ENCODE measurements at places on chromosomes 6 and 20.

- DNase-seq: no peak
Measured at GRCh38 chr20:32537657-32538525, 47.2 kb downstream of the NOL4L start.

- DNase-seq: no peak
Measured at GRCh38 chr6:96700915-96701314, 136.4 kb downstream of the GPR63 start.

DNA sequence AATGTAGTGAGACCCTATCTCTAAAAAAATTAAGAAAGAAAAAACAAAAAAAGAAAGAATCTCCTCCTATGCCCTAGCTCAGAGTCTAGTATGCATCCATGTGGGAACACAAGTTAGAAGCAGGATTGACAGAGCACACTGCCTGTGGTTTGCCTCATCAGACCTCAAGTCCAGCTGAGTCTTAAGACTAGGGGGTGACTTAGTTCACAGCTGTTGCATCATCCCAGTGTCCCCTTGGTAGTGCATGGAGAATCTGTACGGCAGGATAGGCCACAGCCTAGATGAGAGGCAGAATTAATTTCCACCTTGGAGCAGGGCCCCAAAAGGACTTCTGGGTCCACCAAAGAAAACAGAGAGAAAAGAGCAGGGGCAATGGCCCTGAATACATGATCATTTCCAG lies 13.7 kb downstream of the PNPLA1 start:
- no peak for DNase-seq

DNA sequence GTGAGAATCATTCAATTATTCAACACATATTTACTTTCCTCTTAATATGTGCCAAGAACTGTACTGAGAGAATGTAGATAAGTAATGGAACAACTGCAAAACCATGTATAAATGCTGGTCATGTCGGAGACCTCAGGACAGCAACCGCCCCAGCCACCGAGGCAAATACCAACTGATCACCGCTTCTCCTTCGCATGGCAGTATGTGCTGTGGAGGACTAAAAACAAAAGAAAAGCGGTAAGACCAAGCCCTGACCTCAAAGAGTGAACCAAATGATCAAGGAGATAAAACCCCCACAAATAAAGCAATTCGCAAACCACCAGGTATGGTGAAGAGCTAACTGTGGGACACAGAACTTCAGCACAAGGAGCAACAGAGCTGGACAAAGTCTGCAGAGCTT lies 104.3 kb downstream of the TRERF1 start:
- no peak for DNase-seq

GRCh38 chr6:25014791-25015560 lies 79.2 kb upstream of the RIPOR2 start:
- DNase-seq: no peak

GRCh38 chr20:38267296-38267695 lies 6.8 kb upstream of the KIAA1755 start:
- no peak for DNase-seq

GRCh38 chr6:109290143-109290931 lies 91.9 kb downstream of the CD164 start:
- no peak for DNase-seq

DNA sequence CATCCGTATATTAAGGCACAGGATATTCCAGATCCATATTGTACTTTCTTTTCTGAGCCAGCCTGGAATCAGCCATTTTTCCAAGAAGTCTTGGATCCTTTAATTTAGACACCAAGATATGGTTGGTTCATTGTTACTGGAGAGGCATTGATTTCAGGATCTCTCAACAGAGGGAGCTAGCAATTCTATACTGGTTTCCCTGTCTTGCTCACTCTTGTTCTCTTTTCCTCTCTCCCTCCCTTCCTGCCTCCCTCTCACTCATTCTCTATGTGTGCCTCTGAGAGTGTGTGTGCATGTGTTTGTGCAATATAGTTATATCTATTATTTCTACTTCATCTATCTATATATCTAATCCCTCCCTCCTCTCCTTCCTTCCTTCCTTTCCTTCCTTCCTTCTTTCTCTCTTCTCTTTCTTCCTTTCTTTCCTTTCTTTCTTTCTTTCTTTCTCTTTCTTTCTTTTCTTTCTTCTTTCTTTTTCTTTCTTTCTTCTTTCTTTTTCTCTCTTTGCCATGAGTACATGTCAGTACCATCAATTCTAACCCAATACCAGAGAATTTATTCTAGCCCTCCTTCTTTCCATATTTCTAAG lies 299.1 kb downstream of the EPHA7 start:
- no peak for DNase-seq

- DNase-seq: no peak
Measured at GRCh38 chr6:110053395-110054240, 75.5 kb downstream of the GPR6 start.

DNA sequence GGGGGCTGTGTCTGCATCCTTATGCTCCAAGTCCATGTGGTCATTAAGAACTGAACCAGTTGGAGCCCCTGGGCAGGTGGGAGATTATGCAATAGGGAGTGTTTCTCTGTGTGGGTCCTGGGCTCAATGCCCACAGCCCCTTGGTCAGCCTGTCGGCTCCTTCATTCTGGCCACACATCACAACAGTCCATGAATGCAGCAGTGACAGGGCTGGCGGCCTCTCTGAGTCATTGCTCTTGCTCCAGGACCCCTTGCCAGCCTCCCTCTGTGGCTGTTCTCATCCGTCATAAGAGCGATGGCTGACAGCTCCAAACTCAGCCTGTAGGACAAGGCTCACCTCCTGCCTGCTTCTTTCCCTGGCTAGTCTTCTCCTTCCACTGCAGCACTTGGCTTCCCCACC lies 609.5 kb upstream of the CDH4 start:
- DNase-seq: no peak

- no peak for DNase-seq
Measured at GRCh38 chr6:24513602-24514001, 18.8 kb downstream of the ALDH5A1 start.

GRCh38 chr6:109117346-109118035 lies 22.2 kb downstream of the CEP57L1 start:
- DNase-seq: no peak

GRCh38 chr6:169998457-169998856 lies 247.0 kb downstream of the ERMARD start:
- DNase-seq: no peak

GRCh38 chr6:72272958-72273357 lies 348.9 kb upstream of the KCNQ5 start:
- no peak for DNase-seq

- DNase-seq: no peak
Measured at GRCh38 chr20:12914804-12915203, 94.0 kb upstream of the SPTLC3 start.

GRCh38 chr20:11186301-11187008 lies 512.7 kb upstream of the JAG1 start:
- DNase-seq: no peak

- DNase-seq: no peak
Measured at GRCh38 chr20:3767110-3767426, 485 bp downstream of the ADISSP start.

- DNase-seq: no peak
Measured at GRCh38 chr6:23511817-23512216, 614.2 kb upstream of the NRSN1 start.

DNA sequence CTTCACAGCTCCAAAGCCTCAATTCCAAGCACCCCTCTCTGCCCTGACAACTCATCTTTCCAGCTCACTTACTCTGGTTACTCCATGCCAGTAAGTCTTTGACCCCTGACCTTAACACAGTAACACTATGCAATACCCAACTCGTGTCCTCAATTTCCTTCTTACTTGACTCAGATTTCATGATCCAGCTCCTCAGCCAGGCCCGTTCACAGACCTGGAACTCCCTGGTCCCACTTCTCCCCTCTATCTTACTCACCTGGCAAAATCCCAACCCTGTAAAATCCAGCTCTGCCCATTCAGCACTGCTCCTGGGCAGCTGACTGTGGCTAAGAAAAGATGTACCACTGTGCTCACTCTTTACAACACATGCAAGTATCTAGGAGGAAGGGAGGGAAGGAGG lies 7.9 kb downstream of the GNL1 start:
- no peak for DNase-seq

- no peak for DNase-seq
Measured at GRCh38 chr6:100372326-100373091, 92.2 kb downstream of the SIM1 start.

DNA sequence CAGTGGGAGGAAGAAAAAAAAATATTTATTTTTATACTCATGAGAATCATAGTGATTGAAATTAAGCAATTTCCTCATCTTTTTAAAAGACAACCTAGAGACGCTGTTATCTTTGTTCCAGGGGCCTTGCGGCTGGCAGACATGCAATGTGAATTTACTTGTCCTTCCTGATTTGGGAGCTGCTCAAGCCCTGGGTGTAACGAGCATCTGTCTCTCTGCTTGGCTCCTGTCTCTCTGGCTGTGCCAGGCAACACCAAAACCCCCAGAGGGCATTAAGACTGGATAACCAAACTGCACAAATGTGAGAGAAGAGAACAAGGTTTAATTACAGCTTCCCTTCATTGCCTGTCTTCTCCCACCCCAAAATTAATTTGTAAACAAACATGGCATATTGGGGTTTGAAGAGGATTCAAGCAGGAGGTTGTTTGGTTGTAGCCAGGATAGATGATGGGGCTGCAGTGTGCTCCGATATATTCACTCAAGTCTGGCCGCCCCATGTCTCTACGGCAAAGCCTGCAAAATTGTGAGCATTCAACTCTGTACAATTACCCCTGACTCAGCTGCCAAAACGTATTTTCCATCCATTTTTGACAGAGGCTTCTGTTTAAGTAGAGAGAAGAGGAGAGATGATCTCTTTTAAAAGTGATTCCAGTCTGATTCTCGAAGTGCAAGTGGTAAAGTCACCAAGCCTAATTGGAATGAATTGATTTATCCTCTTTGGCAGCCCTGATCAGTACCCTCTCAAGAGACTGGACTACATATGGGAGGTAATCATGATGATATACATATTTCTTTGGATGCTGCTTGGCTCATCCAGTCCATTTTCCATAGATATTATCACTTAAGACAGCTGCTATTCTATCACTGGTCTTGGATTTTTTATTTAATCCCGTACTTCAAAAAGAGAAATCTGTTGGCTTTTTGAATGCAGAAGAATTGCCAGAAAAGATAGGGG lies 170.2 kb downstream of the SLC24A3 start:
- no peak for DNase-seq

DNA sequence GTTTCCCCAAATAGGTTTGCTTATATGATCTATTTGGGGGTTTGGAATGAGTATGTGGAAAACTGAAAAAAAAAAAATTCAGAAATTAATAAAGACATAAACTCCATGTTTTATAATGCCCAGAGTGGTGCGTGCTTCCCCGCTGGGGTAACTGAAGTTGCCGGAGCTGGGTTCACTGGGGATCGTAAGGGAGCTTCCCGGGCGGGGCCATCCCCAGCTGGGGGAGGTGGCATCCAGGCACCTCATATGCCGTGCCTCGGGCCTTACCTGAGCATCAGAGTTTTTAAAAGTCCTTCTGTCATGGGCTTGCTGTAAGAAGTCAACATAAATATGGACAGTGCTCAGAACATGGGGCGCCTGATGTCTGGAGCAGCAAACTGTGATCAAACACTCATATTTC lies 17.9 kb upstream of the RAMACL start:
- no peak for DNase-seq

- DNase-seq: no peak
Measured at GRCh38 chr20:44051661-44052000, 135.4 kb downstream of the JPH2 start.

DNA sequence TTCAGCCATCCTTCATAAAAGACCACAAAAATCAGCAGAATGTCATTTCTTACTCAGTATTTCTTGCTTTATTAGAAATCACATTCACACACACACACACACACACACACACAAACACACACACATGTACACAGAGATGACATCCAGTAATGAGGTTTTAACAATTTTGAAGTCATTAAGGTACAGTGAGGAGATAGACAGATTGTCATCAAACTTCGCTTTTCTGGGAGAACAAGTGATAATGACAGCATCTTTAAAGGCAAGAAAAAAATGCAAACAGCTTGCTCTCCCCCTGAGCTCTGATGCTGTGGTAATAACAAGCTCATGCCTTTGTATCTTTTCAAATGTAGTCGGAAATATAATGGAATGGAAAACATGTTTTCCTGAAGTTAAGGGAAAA lies 184.4 kb upstream of the RNF217 start:
- no peak for DNase-seq

DNA sequence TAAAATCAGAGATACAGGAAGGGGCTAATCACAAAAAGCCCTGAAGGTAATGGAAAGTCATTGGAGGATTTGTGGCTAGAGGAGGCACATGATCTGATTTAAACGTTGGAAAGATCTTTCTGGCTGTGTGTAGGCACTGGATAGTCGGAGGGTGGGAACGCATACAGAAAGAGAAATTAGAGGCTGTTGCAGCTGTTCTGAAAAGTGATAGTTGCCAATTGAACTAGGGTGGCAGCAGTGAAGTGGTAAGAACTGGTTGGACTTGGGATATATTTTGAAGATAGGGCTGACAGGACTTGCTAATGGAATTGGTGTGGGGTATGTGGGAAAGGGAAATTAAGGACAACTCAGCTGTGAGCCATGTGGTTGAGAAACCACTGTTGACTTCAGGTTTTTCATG lies 223.6 kb downstream of the OGFRL1 start:
- no peak for DNase-seq

DNA sequence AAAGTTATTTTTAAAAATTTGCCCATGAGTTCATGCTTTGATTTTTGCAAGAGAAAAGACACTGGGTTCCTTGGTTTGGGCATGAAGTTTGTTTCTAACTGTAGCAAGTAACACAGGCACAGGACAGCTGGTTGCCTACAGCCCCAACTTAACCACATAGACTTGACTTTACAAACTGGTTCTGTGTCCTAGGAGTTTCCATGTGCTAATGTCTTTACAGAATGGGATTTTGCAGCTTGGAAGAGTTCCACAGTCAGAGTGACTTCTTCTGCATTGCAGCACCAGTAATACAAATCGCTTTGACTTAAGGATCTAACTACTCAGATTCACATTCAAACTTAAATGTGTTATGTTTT lies 44.3 kb downstream of the OR2B2 start:
- DNase-seq: no peak

DNA sequence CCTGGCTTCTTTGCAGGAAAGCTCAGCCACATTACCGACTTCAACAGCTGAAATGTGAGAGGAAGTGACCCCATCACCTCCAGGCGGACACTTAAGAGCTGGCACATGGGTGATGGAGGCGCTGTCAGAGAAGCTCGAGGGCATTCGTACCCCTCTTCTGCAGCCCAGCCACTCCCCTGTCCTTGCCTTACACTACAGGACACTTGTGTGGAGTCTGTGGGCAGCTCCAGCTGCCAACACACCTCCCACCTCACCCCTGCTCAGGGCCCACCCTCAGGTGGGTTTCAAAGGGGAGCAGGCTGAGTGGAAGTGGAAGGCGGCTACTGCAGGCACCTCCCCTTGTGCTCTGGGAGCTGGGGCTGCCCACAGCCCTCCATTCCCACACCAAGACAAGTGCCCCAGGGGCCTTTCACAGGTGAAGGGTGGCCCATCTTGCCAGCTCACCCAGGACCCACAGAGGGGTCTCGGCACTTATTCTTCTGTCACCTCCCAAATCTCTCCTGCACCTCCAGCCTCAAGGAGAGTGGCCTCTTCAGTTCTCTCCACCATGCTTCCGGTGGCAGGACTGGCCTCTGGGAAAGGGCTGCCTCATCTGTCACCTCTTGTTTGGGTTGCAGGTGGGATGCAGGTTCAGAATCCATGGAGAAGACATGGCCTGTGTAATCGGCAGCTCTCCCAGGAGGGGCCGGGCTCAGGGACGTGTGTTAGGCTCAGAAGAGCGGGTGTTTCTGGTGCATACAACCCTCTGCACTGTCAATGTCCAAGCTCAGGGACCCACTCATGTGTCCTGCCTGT lies 49.8 kb downstream of the IRF4 start:
- DNase-seq: no peak
